ENCODE measurements at places on chromosomes 1 and 21.

DNA sequence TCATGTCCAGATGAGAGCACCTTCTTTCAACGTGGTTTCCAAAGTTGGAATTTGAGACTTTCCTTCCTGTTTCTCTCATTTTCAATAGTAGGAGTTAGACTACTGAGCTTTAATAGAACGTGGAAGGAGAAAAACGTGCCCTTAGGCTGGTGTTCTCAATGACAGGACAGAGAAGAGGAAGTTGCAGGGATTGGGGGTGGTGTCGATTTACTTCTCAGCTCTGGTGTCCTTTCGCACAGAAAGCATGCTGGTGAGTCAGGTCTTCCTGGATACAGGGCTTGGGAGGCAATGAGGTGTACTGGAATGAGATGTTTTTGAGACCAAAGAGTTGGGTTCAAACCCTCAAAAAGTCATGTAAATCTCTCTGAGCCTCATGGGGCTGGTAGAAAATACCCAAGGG is 67.1 kb downstream of the HIVEP3 start:
- no peak for DNase-seq

- DNase-seq, result peak; percentile 18
Measured at GRCh38 chr1:52142220-52143183, 613 bp downstream of the ZFYVE9 start.

GRCh38 chr1:200302921-200303290 is 106.9 kb downstream of the ZNF281 start:
- DNase-seq, result no peak

DNA sequence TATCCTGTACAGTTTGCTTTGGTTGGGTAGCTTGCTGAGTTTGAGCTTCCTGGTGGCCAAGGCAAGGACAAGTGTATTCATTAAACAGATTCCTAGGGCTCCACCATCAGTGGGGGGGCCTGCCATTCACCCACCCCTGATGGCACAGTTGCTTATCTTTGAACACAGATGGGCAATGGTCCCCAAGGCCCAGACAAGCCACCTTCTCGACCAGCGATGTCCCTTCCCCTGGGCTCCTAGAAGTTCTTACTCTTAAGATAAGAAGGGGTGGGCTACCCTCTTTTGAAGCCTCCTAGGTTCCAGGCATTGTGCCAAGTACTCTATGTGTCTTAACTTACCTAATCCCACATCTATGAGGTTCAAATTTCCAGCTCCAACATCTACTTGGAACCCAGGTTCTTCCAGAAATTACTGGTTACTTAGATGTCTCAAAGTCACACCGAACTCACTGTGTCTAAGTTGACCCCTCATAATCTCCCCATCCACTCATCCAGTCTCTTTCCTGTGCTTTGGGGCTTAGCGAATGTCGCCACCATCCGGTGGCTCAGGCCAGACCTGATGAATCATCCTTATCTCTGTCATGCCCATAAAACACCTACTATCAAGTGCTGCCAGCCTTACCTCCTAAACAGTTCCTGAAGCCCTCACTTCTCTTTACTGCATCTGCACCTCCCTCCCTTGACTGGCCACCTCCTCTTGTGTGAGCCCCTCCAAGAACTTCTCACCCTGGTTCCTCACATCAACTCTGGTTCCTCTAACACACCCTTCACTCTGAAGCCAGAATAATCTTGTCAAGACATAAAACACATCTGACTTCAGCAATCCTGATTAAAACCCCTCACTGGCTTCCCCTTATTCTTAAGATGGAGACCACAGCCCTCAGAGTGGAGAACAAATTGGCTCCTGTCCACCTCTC is 50.1 kb downstream of the KLHDC7A start:
- DNase-seq, result no peak

DNA sequence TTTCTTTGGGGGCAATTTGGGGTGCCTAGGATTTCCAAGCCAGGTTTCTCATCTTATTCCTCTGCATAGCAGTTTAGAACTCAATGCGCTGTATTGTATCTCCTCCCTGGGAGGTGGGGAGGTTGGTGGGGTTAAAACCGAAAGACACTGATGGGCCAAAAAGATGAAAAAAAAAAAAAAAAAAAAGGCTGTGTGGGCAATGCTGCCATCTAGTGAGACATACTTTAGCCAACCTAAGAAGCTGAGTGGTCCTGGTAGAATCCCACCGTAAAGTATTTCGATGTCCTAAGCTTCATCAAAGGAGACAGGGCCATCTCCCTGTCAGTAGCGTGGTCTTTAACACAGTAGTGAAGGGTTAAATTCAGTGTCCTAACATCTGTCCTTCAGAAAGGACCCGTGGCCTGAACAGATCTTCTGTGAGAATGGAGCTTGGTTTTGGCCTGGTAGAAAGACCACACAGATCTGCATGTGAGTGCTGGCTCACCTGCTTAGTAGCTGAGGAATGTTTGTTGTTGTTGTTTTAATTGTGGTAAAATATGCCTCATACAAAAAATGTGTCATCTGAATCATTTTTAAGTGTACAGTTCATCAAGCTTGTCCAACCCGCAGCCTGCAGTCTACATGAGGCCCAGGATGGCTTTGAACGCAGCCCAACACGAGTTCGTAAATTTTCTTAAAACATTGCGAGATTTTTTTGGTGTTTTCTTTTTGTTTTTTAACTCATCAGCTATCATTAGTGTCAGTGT is 226.2 kb downstream of the KIF26B start:
- DNase-seq, result no peak

Data from stimulated activated CD8-positive, alpha-beta memory T cell treated with anti-CD3 and anti-CD28 coated beads, Interleukin-7, amount 100 ng/mL, for 48 hours (primary cell).